ENCODE measurements at places on chromosomes 1 and 21. TPM values are rescaled to one million over a fixed set of nuclear protein-coding genes. Genes with fewer than 3 reads are reported as not detected.
A peak's percentile ranks its signal among the peaks of the same experiment; 100 is the strongest.

MROH9 gene
- total RNA-seq = not detected

VSIG8 gene
- not detected for total RNA-seq

NIT1 gene
- 22.8 TPM for total RNA-seq

AGMAT gene
- 0.28 TPM for total RNA-seq

RUNX3 gene
- not detected for total RNA-seq

PYHIN1 gene
- total RNA-seq = not detected

VTCN1 gene
- not detected for total RNA-seq

CRP gene
- total RNA-seq = not detected

AMY1C gene
- total RNA-seq = not detected

SPATA46 gene
- not detected for total RNA-seq

OR10X1 gene
- total RNA-seq = not detected

GRIK3 gene
- not detected for total RNA-seq

BLACAT1 gene
- total RNA-seq = under 0.01 TPM

COL18A1 gene
- 4.3 TPM for total RNA-seq

GRCh38 chr1:43834280-43835081, 99.1 kb upstream of the ARTN start:
- no peak for DNase-seq

DNA sequence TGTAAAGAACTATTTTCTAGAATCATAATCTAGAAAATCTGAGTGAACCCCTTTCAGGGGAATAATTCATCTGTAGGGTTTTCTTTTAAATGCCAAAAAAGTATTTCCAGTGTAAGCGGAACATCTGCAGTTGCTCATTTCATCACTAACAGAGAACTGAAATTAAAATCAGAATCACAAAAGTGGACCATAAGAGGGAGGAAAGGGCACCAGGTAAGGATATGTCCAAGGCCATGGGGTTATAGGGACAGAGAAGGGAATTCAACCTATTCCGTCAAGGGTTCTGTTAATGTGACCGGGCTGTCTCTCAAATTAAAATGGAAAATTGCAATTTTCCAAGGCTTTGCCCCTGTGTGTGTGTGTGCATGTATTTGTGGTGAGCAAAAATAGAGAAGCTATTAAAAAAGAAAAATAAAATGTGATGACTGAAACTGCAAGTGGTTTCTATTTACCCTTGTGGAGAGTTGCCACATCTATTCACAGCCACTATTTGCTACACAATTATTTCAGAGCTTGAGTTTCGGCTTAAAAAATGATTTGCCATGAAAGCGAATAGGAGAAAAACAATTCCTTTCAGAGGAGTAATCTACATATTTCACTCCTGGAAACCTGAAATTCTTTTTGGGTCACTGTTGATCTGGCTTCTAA, 53.1 kb downstream of the APP start:
- DNase-seq = no peak

DNA sequence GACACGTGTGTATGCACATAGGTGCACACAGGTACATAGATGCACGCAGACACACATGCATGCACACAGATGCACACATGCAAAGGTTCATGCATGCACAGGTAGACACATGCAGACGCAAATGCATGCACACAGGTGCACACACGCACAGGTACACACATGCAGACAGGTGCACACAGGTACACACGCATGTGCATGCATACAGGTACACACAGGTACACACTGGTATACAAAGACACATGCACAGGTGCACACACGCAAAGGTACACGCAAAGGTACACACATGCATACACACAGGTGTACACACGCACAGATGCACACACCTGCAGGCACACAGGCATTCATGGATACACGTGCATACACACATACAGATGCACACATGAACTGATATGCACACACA, 8.8 kb downstream of the NOC2L start:
- no peak for DNase-seq

DNA sequence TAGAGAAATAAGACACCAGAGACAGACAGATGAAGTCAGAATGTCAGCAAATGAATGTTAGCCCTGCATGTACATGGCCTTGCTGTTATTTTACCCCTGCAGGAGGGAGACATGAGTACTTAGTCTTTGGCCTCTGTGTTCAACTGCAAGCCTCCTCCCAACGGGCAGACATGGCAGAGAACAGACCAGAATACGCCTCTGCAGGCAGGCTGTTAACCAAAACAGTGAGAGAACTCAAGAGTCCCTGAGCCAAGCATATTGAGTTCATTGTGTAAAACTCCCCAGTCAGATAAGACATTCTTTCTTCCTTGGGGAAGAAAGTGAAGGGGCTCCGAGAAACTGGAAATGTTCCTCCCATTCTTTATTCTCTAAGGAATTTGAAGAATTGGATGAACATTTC, 150.9 kb downstream of the PHTF1 start:
- no peak for DNase-seq

GRCh38 chr1:160494620-160495019, 28.4 kb downstream of the SLAMF6 start:
- DNase-seq = no peak

- DNase-seq = no peak
Measured at GRCh38 chr1:29853716-29854330, 617.5 kb downstream of the PTPRU start.

DNA sequence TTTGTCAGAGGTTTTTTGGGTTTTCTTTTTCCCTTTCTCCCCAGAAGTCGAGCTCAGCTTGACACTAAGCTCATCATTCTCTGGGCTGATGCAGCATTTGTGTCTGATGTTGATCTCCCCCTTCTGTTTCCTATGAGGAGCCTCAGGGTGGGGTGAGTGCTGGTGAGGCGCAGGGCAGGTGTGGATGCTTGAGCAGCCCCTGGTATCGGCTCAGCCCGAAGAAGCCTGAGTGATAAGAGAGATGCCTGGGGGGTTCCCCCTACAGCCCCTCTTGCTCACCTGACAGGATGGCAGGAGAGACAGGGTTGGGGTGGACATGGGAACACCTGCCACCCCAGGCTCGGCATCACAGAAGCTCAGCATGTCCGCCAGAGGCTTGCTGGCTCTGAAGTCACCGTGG, 239.0 kb downstream of the RHOU start:
- DNase-seq = no peak

GRCh38 chr1:30379684-30380624, 343.4 kb downstream of the MATN1 start:
- DNase-seq = peak; percentile 64

- peak; percentile 37 for DNase-seq
Measured at GRCh38 chr1:98674075-98674781, 12.7 kb downstream of the SNX7 start.

- DNase-seq = no peak
Measured at GRCh38 chr1:101167891-101168290, 68.9 kb upstream of the S1PR1 start.

- DNase-seq = no peak
Measured at GRCh38 chr1:25051906-25052305, 121.8 kb upstream of the RUNX3 start.

DNA sequence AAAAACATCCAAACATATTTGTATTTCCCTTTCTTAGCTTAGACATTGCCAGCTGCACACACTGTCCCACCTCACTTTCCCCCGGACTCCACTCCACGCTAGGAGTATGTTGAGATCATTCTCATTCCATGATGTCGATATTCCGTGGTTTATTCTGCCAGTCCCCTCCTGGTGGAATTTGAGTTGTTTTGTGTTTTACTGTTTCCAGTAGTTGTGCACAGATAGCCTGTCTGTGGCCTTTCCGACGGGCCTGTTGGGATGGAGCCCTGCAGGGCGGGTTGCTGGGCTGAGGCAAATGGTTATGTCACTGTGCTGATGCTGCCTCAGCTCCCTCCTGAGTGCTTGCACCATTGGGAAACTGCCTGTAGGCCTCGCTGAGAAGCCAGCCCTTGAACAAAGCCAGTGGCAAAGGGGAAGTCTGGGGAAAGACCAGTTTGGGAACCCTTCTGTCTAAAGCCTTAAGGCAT, 12.8 kb downstream of the TRAPPC10 start:
- peak; percentile 67 for DNase-seq

DNA sequence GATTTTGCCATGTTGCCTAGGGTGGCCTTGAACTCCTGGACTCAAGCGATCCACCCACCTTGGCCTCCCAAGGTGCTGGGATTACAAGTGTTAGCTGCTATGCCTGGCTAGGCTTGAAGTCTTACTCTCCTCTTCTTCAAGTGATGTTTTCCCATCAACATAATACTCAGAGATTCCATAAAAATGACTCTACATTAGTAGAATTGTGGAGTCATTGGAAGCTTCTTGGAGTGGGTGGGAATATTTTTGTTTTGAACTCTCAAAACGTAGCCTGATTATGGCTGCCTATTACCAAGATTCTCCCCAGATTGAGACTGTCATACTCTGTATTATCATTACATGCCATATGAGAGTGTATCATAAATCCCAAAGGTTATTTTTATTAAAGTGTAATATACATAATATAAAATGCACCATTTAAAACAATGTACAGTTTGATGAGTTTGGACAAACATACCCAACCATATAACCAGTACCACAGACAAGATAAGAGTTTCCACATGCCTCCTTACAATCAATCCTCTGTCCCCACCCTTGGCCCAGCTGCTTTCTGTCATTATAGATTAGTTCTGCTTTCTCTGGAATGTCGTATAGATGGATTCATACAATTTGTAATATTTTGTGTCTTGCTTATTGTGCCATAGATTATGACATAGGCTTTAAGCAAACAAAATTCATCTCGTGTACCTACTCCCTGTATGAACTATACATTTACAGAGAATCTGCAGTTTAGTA, 8.0 kb upstream of the DNM3 start:
- peak; percentile 29 for DNase-seq

GRCh38 chr1:54994355-54994990, 4.3 kb upstream of the BSND start:
- DNase-seq = no peak

- no peak for DNase-seq
Measured at GRCh38 chr21:40466893-40467483, 380.0 kb downstream of the DSCAM start.

DNA sequence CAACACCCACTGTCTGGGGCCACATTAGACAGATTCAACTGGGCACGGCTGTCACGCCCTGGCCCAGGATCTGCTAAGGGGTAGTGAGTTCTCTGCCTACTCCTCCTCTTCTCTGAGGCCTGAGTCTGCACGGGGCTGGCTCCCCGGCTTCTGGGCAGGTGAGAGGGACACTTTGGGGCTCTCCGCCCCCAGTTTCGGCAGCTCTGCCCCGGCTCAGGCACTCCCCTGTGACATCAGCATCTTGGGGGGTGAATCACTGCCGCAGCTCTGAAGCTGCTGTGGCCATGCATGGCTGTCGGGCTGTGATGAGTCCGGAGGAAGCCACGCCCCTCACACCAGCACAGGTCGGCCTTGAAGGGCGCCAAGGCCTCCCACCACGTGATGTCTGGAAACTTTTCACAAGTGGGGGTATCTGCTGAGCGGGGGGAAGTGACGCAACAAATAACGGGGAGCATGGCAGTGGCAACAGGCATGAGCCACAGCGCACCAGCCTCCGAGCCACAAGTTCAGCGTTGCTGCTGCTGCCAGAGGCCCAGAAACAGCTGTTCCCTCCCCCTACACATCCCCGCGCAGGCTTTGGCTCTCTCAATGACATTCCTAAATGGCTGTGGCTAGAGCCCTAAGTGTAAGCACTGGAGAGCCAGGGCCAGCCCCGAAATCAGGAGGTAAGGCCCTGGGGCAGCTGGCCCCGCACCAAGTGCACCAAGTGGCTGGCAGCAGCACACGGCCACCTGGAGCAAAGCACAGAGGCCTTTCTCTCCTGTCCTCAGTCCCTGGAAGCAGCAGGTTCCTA, 26.3 kb downstream of the ZBTB17 start:
- DNase-seq = peak; percentile 96

GRCh38 chr1:211517006-211517405, 25.0 kb upstream of the RD3 start:
- DNase-seq = no peak

GRCh38 chr1:192158181-192158580, at the start of gene RGS18:
Gene RGS18 (plus strand): TSS chr1:192158462. CDS start chr1:192158638, 176 bp downstream.
- DNase-seq = peak; percentile 84

GRCh38 chr21:40568807-40569206, 278.2 kb downstream of the DSCAM start:
- no peak for DNase-seq

GRCh38 chr1:223304931-223305330, 59.0 kb downstream of the SUSD4 start:
- no peak for DNase-seq

DNA sequence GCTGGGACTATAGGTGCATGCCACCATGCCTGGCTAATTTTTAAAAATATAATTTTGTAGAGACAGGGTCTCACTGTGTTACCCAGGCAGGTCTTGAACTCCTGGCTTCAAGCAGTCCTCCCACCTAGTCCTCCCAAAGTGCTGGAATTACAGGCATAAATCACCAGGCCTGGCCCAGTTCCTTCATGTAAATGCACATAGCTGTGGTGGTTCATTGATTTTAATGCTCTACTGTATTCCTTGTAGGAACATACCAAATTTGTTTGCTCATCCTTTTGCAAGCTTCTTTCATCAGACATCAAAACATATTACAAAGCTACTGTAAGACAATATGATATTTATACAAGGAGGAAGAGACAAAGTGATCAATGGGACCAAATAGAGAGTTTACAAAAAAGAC, 237.5 kb upstream of the ESRRG start:
- DNase-seq = peak; percentile 18

GRCh38 chr1:207298186-207298585, 23.3 kb upstream of the CD55 start:
- DNase-seq = no peak

- DNase-seq = peak; percentile 80
Measured at GRCh38 chr1:19430121-19431068, 54.9 kb downstream of the CAPZB start.

- peak; percentile 1 for DNase-seq
Measured at GRCh38 chr1:103416681-103417286, 108.7 kb upstream of the RNPC3 start.

DNA sequence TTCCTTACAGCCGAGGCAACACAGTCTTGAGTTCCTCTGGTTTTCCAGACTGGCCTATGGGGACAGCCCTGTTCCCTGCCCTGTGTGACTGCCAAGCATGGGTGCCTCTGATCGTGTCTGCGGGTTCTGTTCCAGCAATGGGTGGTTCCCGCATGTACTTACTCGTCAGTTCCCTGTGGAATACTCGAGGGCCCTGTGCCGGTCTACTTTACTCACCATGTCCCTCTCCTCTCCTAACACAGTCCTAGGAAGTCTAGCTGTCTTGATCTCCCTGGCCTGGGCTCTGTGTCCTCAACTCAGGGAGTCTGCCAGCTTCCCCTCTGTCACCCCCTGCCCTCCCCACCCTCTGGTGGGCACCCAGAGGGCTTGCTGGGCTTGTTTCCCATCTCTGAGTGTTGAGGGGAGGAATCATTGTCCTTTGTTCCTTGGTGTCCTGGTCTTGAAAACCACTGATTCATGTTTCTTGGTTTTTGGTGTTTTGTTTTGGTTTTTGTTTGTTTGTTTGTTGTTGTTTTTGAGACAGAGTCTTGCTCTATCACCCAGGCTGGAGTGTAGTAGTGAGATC, 36.0 kb downstream of the TRAPPC10 start:
- DNase-seq = no peak

Measured in IMR-90 (cell line).